CD4-positive, alpha-beta T cell (primary cell): ENCODE measurements at places on chromosomes 16 and 17. TPM values are rescaled to one million over a fixed set of nuclear protein-coding genes. Genes with fewer than 3 reads are reported as not detected.
A peak's percentile ranks its signal among the peaks of the same experiment; 100 is the strongest.

The CCL13 gene
- total RNA-seq: not detected

The OR4D1 gene
- 0.70 TPM for total RNA-seq

The PDE6G gene
- total RNA-seq: 0.49 TPM

The OTOA gene
- total RNA-seq: not detected

The KRT33A gene
- total RNA-seq: not detected

The KRTAP4-3 gene
- not detected for total RNA-seq

The DLX4 gene
- total RNA-seq: 0.59 TPM

DNA sequence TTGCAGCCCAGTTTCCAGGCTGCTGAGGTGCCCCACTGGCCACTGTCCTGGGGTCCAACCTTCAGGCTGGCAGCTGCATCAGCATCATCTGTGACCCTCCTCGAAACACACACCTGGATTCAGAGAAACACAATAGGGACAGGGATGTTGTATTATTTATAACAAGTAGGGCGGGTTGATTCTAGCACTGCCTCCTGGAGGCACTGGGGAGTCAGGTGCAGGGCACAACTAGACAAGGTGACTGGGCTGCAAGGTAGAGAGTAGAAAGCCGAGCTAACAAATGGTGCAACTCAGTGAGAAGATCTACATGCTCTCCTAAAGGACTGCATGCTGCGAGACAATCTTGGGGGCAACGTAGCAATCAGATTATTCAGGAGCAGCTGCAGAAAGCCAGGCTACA, 317.3 kb downstream of the SLC39A11 start:
- no peak for DNase-seq

GRCh38 chr17:39581759-39582085, 26.0 kb downstream of the NEUROD2 start:
- DNase-seq: no peak

- no peak for DNase-seq
These were observed 34.2 kb downstream of the CRLF3 start for GRCh38 chr17:30790279-30790678.

DNA sequence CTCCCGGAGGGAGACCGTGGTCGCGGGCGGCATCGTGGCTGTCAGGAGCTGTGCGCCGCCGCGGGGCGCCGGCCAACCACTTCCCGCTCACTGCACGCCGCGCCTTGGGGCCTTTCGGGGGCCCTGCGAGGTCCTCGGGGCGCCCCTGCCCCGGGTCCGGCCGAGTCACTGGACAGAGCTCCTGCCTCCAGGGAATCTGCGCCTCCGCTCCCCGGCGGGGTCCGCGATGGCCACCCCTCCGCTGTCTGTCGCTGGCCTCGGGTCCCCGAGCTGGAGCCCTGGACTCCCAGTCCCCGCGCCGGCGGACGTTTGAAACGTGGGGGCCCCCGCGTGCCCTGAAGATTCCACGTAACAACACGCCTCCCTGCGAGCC, at the start of gene QRICH2:
QRICH2 (minus strand) TSS at position 311 of the 373 bp plus-strand sequence; CDS start at position 33, 278 bp downstream.
- DNase-seq: no peak

- DNase-seq: no peak
These were observed 25.5 kb downstream of the MYO18A start for GRCh38 chr17:29154516-29155226.

DNA sequence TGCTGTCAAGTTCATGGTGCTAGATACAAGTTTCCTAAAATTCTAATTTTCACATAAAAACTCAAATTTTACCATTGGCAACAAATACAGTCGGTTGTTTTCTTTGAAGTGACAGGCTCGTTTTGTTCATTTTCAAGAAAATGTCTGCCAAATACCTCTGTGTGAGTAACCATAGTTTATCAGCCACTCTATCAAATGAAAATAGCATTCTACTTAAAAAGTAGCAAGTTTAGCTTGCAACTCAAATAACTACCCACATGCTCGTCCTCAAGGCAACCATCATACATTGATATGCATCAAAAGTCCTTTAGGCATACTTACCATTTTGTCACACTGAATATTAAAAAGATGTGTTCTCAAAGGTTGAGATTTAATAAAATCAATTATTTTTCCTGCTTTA, 11.7 kb downstream of the MYH10 start:
- DNase-seq: no peak

- no peak for DNase-seq
These were observed 146.2 kb downstream of the ENGASE start for GRCh38 chr17:79220713-79221291.

DNA sequence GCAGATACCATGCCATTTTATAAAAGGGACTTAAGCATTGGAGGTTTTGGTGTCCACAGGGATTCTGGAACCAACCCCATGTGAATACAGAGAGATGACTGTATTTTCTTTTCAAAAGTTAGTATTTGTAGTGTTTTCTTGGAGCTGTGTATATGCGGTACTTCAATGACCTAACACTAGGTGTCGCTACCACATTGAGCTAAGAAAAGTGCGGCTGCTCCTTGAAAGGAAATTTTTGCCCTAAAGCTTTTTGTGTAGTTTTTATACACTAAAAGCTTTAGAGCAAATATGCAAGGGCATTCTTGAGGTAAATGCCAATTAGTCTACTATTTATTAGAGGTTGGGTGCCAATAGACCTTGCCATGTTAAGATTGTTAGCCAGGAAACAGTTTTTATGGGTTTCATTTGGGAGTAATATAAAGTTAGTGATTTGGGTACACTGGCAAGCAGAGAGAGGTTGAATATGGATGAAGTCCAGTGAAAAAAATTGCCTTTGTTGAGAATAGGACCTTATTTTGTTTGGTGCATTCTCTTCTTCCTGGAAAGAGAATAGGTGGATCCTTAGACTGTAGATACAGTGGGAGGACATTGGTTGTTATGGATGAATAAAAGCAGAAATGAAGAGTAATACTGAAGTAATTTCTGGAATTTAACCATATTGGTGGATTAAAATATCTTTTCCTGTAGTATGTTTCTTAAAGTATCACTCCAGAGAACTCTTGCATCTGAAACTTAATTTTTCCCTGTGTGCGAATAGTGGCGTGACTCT, 43.3 kb downstream of the BCAS3 start:
- peak; percentile 69 for DNase-seq

GRCh38 chr16:81526935-81527334, 82.3 kb downstream of the CMIP start:
- DNase-seq: peak; percentile 40

GRCh38 chr17:74271901-74272561, 2.0 kb upstream of the DNAI2 start:
- no peak for DNase-seq
